ENCODE measurements at places on chromosomes 3 and 15.

- DNase-seq: peak; percentile 32
Observed at GRCh38 chr15:28975766-28976179, 90.0 kb downstream of the APBA2 start.

GRCh38 chr3:24242012-24242698 is 252.5 kb downstream of the THRB start:
- DNase-seq: no peak

- no peak for DNase-seq
Observed at GRCh38 chr3:47096959-47097358, 67.0 kb downstream of the SETD2 start.

- DNase-seq: no peak
Observed at GRCh38 chr3:98525494-98525893, 2.8 kb upstream of the CLDND1 start.

- no peak for DNase-seq
Observed at GRCh38 chr15:26359855-26360254, 413.0 kb downstream of the GABRB3 start.

- no peak for DNase-seq
Observed at GRCh38 chr3:34284959-34285826, 486.8 kb downstream of the PDCD6IP start.

DNA sequence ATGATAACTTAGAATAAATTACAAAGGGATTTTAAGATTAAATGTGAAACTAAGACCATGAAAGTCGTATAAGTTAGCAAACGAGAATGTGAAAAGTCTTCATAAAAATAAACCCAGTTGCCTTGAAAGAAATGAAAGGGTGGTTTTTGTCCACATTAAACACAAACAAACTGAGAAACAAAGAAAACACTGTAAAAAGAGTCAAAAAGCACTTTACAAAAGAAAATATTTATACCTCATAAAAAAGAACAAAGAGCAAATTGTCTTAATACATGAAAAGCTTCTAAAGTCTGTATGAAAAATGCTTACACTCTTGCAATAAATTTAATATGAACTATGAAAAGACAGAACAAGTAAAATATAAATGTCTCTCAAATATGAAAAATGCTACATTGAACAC is 865.9 kb upstream of the CADM2 start:
- DNase-seq: no peak

DNA sequence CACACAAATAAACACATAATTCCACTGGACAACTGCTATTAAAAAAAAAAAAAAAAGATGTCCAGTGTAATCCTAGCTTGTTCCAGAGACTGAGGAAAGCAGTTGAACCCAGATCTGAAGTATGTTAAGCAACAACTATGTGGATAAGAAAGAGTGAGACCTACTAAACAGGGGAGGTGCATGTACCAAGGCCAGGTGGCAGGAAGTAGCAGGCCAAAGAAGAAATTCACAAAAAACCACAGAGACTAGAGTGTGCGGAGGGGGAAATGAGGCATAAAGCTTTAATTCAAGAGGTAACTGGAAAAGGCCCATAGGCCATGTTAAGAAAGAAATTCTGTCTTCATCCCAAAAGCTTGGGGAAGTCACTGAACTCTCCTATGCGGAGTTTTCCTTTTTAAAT is 490.0 kb downstream of the NAALADL2 start:
- DNase-seq: no peak

Data from left colon (tissue), 2 donors.